ENCODE measurements at places on chromosomes 4 and X.

- DNase-seq, result no peak
These were observed 45.5 kb downstream of the TMEM144 start for GRCh38 chr4:158255727-158256324.

DNA sequence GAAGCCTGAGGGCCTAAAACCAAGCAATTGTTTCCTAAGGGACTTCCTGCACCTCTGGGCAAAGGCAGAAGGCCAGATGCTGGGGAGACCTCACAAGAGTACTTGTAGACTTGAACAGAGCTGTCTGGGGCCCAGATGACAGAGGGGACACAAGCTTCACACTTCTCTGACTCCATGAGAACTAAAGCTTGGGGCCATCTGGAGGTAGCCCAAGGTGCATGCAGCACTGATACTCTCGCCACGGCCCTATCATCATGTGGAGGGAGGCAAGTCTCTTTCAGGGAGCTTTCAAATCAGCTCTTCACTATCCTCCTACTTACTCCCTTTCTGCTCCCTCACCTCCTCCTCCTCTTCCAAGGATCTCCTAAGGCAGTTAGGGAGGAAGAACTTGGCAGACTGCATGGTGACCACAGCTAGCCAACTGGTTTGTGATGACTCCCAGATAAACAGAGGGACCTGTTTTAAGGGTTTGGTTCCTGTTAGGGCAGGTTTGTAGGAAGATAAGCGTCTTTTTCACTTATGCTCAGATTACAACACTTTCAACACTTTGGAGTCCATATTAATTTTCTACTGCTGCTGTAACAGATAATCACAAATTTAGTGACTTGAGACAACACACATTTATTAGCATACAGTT lies 23.8 kb downstream of the MSL3 start:
- no peak for DNase-seq

GRCh38 chr4:153684182-153684970 lies at the start of gene TLR2:
Gene TLR2, plus strand, starts transcription at chr4:153684280. Its CDS starts 18,628 bp downstream, at chr4:153702908.
- DNase-seq, result peak; percentile 77

DNA sequence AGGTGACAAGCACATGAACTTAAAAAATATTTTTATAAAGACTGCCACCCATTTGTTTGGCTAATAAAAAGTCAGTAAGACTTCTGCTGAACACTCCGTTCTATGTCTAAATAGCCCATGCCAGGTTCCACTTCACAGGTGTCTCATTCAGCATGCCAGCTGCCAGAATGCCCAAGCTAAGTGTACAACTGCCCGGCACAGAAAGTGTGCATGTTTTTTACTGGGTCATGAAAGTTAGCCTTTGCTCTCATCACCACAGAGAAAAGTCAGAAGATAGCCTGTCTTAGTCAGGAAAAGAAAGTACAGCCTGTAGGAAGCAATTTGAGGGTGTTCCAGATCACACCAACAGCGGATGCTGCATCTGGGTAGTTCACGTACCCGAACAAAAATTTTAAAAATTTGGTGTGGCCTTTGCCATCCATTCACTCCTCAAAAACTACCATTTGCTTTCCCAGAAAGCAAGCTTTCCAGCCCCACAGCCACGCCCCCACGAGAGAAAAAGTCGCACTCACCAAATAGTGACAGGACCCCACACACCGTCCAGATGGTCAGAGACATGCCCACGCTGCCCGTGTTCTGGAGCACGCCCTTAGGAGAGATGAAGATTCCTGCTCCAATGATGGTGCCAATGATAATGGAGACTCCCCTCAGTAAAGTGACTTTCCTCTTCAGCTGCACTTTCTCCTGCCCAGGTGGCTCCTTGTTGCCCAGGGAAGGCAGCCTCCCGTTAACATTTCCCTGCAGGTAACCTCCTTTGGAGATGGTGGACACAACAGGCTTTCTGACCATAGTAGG lies 671 bp downstream of the SLC7A11 start:
- peak; percentile 8 for DNase-seq

GRCh38 chr4:114694770-114695169 lies 96.2 kb downstream of the UGT8 start:
- no peak for DNase-seq

DNA sequence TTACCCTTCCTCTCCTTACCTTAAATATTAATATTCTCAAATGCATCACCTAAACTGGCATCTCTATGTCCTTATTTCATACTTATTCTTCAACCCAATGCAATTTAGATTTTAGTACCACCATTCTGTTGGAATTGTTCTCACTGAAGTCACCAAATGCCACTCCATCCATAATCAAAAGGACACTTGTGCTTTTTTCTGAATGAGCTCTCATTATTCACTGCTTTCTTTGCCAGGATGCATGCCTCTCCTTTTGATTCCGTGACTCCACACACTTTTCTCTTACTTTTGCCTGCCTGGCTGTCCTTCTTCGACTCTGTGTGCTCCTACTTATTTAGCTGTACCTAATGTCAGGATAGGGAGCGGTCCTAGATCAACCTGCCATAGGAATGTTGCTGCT lies 633.1 kb upstream of the BOD1L1 start:
- DNase-seq, result no peak

- DNase-seq, result no peak
These were observed 2.9 kb upstream of the TLR6 start for GRCh38 chr4:38859501-38859900.

GRCh38 chr4:40317916-40318658 lies 17.0 kb upstream of the CHRNA9 start:
- DNase-seq, result no peak

GRCh38 chr4:62490635-62491034 lies 1290.5 kb downstream of the ADGRL3 start:
- no peak for DNase-seq

- DNase-seq, result no peak
These were observed 280.3 kb downstream of the INPP4B start for GRCh38 chr4:142565771-142566170.

GRCh38 chr4:123256901-123257300 lies 139.7 kb upstream of the SPRY1 start:
- DNase-seq, result no peak

DNA sequence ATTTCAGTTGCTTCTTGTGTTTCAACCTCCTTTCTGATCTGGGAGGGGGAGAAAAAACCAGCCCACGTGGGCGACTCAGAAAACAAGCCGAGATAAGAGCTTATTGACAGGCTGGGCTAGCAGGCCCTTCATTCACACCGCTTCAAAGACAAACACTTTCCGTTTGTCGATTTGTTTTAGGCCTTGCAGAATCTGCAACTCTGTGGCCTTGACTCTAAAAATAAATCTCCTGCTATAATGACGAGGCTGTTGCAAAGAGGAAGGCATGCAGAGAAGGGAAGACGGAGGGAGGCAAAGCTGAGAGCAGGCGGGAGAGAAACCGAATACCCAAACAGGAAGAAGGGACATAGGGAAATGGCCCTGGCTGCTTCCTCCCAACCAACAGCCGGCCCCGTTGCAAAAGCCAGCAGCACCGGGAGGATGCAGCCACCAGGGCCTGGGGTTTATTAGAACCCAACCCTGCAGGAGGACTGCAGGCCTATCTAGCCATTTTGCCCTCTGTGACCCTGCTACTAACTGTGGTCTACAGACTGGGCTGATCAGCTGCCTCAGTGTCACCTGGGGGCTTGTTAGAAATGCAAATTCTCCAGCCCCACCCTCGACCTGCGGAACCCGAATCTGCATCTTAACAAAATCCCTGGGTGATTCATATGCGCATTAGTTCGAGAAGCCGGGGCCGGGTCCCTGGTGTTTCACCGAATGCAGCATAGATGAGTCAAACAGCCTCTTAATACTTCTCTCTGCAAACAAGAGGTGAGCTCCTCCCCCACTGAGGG lies 325.5 kb downstream of the BCOR start:
- DNase-seq, result peak; percentile 86

DNA sequence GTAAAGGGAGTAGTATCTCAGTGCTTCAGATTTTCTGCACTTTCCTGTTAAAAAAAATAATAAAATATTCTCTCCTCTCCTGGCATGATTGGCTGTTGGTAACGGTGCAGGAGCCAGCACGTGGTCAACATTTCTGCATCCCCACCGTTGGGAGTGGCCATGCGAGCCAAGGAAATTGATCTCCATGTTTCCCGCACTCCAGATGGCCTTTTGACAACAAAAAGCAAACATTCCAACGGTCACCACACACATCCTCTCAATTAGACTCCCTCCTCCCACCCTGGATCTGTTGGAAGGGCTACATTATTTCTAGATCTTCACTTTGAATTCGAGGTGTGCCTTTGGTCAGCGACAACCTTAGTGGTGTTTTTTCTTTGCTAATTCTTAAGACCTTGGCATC lies 45.0 kb downstream of the STK32B start:
- no peak for DNase-seq

- DNase-seq, result no peak
These were observed 43.6 kb downstream of the RAPGEF2 start for GRCh38 chr4:159146488-159146887.

- DNase-seq, result no peak
These were observed 1029.7 kb upstream of the TENM3 start for GRCh38 chr4:181213551-181213950.

DNA sequence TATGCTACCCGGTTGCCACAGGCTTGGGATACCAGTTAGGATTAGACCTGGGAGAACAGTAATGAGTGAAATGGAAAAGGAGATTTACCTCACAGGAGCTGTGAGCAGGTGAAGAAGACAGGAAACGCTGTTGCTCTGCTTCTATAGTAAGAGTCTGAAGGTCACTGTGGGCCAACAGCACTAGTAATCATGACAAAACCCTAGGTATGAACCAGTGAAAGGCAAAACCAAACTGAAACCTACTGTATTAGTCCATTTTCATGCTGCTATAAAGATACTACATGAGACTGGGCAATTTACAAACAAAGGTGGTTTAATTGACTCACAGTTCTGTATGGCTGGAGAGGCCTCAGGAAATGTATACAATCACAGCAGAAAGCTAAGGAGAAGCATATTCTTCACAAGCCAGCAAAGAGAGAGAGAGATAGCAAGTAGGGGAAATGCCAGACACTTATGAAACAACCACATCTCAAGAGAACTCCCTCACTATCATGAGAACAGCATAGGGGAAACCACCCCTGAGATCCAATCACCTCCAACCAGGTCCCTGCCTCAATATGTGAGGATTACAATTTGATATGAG lies 736.7 kb upstream of the INTU start:
- DNase-seq, result no peak

GRCh38 chr4:26319949-26320537 lies 771 bp upstream of the RBPJ start:
- DNase-seq, result no peak

DNA sequence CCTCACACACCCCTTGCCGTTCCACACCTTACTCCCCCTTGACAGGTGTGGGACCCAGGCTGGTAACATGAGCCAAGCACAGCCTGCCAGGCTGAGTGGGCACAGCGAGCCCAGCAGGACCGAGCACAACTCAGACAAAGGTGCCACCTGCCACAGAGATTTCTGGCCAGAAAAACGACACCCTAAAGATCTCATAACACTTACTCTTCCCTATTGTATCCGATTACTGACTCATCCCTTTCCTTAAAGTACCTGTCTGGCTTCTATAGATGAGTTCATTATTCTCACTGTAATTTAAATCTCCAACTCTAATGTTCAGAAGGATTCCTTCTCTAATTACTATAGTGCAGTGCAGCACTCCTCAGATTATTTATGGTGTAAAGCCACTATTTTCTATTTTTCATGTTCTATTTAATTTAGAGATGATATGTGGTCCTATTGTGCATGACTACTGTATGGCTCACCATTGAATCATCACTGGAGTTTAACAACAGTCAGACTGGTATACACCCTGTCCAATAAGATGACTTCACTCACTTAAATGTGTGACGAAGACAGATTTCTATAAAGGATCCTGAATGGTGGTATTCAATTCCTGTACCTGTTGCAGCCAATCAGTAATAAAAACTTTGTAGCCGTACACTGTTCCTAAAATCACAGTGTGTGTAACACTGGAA lies 7.6 kb upstream of the SYTL5 start:
- no peak for DNase-seq

GRCh38 chr4:182179751-182180150 lies 63.5 kb upstream of the TENM3 start:
- no peak for DNase-seq

- no peak for DNase-seq
These were observed at the start of gene C4orf51 for GRCh38 chr4:145679991-145680455. Gene C4orf51, plus strand, starts transcription at chr4:145680146. Its CDS starts 58 bp downstream, at chr4:145680204.

DNA sequence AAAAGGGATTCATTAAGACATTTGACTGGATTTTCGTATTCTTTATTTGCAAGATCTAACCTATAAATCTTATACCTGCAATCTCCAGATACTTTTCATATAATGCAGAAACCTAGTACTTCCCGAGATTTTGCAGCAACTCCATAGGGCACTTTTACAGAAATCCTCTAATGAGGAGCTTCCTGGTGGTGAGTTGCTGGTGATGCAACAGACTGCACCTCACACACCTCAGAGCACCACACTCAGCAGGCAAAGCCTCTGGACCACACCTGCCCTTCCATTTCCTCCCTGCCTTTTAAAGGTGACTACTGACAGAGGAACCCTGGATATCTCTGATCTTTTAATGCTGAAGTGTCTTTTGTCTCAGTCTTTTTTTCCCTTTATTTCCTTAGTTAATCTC lies 289.4 kb downstream of the TRAM1L1 start:
- no peak for DNase-seq

DNA sequence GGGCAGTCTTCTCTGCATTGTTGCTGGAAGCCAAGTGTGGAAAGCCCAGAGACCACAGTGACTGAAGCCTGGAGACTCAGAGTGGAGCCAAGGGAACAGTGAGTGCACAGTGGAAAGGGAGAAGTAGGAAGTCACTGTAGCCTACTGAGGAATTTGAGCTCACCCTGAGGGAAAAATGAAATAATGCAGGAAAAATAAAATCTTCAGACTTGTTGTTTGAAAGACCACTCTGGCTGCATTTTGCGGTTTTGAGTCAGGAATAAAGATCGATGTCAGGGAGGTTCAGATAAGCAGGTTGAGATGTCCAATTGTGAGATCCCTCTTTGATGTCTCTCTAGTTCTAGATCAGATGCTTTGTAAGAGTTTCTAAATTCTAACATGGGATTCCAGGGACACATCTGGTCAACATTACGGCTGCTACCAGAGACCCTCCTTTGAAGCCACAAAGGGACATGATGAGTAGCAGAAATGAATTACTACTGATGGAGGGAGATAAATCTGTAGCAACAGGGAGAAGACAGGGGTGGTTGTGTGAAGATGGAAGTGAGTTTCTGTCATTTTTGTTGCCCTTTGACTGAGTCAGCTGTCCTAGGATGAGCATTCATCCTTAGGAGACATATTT lies 8.4 kb downstream of the ADH4 start:
- DNase-seq, result no peak

- DNase-seq, result no peak
These were observed 75.6 kb upstream of the BOD1L1 start for GRCh38 chr4:13703096-13703495.
